Posterior cingulate gyrus (tissue), 11 donors: ENCODE measurements at places on chromosomes 1 and 21.

- DNase-seq = no peak
Measured at GRCh38 chr1:51238034-51238403, 1.9 kb downstream of the RNF11 start.

DNA sequence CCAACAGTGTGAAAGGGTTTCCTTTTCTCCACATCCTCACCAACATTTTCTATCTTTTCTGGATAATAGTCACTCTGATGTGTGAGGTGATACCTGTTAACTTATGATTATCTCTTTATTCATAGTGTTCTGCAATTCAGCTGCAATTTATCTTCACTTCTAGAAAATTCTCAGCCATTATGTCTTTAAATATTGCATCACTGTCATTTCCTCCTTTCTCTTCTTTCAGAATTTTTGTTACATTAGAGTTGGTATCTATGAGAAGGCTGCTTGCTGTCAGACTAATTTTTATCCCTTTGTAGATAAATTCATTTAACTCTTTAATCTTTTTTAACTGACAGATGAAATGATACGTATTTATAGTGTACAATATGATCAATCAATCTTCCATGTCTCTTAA is 30.5 kb upstream of the ATF3 start:
- no peak for DNase-seq

DNA sequence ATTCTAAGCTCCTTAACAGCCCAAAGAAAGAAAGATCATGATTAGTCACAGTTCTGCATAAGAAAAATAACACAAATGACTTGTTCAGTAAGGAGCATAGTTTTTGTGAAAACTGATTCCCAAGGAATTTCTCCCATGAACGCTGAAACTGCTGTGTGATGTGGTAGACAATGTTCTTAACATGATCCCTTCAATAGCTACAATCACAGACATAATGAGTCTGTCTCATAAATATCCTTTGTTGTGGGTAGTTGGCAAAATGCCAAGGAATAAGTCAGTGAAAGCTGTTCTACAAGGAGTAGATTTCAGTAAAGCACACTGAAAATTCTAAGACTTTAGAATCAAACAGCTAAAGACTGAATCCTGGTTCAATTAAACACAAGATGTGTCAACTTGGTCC is 404.8 kb downstream of the HLX start:
- DNase-seq = no peak

GRCh38 chr1:39091845-39092645 is 65.9 kb downstream of the NDUFS5 start:
- DNase-seq = peak; percentile 75

DNA sequence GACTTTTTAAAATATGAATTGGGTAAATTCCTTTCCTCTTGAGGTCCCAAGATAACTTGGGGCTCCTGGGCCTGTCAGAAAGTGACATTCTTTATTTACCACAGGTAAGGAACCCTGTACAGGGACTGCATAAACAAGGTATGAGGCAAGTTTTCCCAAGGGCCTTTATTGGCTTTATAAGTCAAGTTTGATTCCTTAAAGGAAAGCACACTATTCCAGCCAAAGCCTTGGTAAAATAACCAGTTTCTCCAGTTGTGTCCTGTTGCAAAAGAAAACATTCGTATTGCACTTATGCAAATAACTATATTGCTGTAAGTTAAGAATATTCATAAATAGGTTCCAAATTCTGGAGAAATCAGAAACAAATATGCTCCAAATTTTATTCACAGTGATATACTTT is 21.9 kb upstream of the METTL18 start:
- no peak for DNase-seq

DNA sequence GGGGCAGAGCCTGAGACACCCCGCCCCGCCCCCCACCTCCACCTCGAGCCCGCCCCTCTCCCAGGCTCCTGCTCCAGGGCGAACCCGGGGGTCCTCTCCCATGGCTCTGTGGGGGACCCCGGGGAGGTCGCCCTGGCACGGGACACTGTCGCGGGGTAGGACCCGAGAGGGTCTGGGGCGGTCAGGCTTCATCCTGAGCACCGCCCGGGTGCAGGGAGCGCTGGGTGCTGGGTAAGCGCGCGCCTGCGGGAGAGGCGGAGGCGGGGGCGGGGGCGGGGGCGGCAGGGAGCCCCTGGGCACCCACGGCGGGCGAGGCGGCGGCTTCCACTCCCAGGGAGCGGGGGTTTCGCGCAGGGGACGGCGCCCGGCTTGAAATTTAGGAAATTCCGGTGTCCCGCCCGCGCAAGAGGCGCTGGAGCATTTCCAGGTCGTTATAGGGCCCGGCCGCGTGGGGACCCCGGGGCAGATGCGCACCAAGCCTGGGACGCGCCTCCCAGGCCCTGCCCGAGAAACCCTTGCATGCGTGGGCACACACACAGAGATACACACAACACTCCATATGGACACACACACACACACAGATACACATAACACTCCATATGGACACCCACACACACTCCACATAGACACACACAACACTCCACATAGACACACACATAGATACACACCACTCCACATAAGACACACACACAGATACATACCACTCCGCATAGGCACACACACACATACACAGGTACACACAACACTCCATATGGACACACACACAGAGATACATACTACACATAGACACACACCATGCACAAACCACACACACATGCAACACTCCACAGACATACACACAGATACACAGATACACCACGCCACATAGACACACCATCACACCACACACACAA is 48.7 kb upstream of the SLC19A1 start:
- no peak for DNase-seq

DNA sequence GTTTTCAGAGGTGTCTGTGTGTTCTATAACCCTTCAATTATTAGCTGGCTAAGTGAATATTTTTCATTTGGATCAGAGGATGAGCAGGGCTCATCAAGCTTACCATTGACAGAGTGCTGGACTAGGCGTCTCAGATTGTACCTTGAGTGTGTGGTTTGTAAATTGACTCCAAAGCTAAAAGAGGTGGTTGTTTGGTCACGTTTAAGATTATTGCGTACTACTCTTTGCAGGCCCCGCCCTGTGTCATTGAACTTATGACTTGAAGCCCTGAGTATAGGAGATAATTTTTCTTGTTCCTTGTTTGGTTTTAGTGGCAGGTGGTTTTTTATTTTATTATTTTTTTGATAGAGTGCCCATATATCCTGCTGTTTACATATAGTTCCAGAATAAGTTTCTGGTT is 17.7 kb downstream of the MRPS6 start:
- DNase-seq = no peak

GRCh38 chr21:39097335-39097861 is 85.9 kb downstream of the PSMG1 start:
- DNase-seq = no peak

GRCh38 chr21:41977034-41977950 is 23.5 kb upstream of the C2CD2 start:
- DNase-seq = no peak

- DNase-seq = peak; percentile 96
Measured at GRCh38 chr1:244461245-244462071, at the start of gene CATSPERE. Gene CATSPERE, plus strand, starts transcription at chr1:244461273. Its CDS starts 157 bp downstream, at chr1:244461430.

DNA sequence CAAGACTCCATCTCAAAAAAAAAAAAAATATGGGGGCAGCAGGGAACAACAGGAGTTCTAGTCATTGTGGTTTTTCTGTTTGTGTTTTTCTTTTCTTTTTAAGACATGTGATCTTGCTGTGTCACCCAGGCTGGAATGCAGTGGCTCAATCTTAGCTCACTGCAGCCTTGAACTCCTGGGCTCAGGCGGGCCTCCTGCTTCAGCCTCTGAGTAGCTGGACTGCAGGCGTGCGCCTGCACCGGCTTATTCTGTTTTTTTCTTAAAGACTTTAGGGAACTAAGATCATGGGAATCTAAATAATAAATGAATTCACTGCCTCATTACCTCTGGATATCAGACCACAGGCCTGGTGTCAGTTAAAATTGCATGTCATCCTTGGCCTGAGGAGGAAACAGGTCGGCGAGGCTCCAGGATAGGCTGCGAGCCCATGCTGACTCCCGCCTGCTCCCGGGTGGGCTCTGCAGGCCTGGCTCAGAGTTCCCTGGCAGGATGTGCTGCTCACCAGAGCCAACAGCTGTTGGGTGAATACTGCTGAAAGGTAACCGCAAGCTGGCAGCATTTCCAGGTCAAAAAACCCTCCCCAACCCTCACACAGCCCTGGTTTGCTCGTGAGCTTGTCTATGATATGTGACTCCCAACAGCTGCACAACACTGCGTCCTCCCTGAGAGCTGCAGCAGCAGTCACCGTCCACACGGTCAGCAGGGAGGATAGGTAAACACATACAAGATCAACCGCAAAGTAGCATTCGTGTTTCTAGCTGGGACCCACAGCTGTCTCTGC is 58.1 kb downstream of the SCCPDH start:
- DNase-seq = no peak
